ENCODE measurements at places on chromosomes 6 and 20. TPM values are rescaled to one million over a fixed set of nuclear protein-coding genes. Genes with fewer than 3 reads are reported as not detected.

Gene SAMD5
- total RNA-seq: 27.2 TPM

Gene C6orf15
- total RNA-seq: not detected

Gene HLA-DQB1
- total RNA-seq: 0.08 TPM

Gene GSS
- 79.3 TPM for total RNA-seq

Gene PACRG
- 54.0 TPM for total RNA-seq

Gene EDEM2
- 16.9 TPM for total RNA-seq

Gene SLC17A9
- total RNA-seq: 3.2 TPM

Gene FLRT3
- 11.6 TPM for total RNA-seq

Gene MLIP
- 0.43 TPM for total RNA-seq

Gene MCCD1
- total RNA-seq: not detected

Gene ADTRP
- 21.3 TPM for total RNA-seq

Gene CAGE1
- total RNA-seq: 14.9 TPM

Gene COL10A1
- total RNA-seq: 0.06 TPM

Gene TFAP2A
- 4.8 TPM for total RNA-seq

Gene RAB44
- 0.56 TPM for total RNA-seq

Gene RIPK1
- total RNA-seq: 16.7 TPM

Gene TRIM15
- total RNA-seq: 0.25 TPM

Gene PRL
- 0.63 TPM for total RNA-seq

Gene ANGPT4
- 0.79 TPM for total RNA-seq

Gene RTF2
- total RNA-seq: 80.4 TPM

All from testis (tissue), 5 donors.